ENCODE measurements at places on chromosomes 1 and 21.

DNA sequence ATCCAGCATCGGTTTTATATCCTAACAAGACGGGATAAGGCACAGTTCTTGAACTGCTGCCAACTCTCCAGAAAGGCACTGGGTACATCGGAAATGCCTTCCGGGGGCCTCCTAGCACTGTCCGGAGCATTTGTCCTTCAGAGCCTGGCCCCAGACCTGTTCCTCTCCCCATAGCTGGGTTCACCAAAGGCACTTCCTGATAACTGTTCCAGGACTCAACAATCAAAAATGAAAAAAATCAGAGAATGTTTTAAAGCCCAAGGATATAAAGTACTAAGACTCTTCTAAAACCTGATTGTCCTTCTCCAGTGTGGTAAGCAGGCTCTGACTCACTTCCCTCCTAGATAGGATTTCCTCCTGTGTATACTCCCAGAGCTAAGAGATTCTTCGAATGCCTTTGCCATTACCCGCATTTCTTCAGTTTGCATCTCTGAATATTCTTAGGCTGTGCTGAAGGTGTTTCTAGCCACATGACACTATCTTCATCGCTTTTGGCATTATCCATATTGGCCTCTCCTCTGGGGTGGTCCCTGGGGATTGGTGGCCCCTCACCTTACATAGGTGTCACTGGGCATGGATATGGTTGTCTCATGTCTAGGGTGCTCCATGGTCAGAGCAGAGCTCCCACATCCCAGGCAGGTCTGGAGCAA is 112.9 kb downstream of the ZBTB18 start:
- DNase-seq: no peak

GRCh38 chr1:3168678-3169077 is 99.7 kb downstream of the PRDM16 start:
- no peak for DNase-seq

- no peak for DNase-seq
Observed at GRCh38 chr1:176795929-176796328, 333.0 kb downstream of the PAPPA2 start.

DNA sequence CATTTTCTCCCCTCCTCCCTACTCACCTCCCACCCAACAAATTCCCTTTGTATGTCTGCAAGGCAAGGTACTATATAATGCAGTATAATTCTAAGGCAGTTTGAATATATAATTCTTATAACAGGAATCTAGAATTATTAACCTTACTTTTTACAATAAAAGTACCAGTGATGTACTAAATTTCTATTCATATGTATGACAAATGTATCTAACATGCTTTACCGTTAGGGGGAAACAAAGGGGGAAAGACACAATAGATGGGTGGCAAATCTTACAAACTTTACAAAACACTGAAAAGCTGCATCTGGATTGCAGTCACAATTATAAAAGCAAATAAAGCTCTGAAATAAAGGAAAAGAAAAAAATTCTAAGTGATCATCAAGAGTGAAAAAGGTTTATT is 2.3 kb downstream of the PIK3R3 start:
- DNase-seq: no peak

Measured in SIG-M5 (cell line).